ENCODE measurements at places on chromosomes 12 and 14.

GRCh38 chr14:65281991-65282895 is 130.3 kb upstream of the FUT8 start:
- DNase-seq, result no peak

DNA sequence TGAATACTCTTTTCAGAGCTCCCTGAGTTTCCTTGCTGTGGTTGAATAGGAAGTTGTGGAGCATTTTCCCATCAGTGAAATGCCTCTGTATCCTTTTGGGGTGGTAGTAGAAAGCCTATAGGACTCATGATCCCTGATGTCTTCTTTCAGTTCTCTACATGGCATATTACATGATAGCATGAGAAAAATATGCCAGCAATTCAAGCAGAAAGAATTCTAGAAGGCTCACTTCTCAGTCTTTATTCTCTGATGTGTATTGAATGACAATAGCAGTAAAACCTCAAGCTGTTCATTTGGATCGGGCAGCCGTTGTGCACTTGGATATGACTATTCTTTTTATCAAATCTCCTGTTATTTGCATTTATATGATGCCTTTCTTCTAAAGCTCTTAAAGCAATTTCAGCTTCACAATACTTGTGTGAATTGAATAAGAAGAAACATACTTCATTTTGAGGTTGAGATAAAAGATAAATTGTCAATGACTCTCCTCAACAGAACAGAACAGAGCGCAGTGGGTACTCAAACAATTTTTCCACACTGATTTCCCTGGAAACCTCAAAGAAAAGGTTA is 251.5 kb upstream of the FBXO33 start:
- no peak for DNase-seq

DNA sequence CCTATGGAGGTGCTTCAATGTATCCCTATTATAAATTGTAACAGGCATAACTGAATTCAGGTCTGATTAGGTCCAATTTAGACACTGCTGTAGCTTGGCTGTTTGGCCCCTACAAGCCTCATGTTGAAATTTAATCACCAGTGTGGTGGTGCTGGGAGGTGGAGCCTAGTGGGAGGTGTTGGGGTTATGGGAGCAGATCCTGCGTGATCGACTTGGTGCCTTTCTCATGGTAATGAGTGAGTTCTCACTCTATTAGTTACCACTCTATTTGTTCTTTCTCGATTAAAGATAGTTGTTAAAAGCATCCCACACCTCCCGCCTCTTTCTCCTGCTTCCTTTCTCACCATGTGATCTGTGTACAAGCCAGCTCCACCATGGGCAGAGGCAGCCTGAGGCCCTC is 122.1 kb downstream of the FOXA1 start:
- no peak for DNase-seq

DNA sequence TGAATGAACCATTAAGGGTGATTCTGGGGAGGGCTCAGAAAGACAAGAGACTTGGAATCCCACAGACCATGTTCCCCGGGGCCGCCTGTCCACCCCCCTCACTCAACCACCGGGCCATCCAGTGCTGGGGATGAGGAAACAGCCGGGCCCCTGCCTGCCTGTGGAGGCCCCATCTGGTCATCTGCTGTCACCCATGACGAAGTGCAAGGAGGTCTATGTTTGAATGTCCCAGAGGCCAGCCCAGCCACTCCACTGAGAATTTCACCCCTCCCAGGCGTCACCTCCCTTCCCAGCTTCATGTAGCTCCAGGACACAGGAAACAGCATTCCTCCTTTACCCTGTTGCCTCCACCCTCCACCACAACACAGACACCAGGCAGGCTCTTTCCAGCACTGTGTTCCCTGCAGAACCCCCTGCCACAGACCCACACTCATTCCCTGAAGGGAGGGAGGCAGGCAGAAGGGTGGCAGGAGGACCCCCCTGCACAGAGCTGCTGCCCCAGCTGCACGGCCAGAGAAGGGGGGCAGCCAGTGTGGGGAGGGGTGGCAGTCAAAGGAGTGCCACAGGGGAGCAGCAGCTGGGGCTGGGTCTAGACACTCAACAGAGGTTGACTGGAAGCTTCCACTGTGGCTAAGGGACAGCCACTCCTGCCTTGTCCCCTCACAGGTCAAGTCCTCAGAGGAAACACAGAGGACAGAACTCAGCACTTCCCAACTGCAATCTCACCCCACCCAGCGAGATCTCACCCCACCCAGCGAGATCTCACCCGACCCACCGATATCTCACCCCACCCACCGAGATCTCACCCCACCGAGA is 50.3 kb upstream of the PPP2R5C start:
- DNase-seq, result peak; percentile 60

DNA sequence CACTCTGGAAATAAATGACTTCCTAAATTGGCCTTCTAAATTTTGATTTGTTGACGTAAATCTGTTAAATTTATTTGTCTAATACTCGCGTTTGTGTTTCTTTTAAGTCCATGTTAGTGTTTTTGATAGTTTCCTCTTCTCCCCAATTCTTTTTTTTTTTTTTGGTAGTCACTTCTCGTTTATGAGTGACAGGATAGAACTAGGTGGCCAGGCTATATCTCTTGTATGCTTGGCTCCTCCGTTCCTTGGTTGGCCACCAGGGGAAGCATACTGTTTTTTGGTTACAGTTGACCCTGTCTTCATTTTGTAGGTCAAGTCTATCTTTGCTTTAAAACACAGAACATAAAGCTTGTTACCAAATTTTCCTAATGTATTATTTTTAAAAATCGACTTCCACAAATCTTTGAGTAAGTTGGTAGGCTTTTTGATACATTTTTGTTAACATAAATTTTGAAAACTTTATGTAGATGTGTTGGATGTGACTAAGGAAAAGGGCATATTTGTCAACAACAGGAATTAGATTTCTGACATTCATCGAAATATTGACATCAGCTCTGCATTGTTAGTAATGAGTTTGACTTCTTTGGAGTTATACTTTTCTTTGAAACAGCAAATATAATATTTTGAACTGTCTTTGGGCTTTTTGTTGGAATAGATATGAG is 2.2 kb downstream of the RCOR1 start:
- DNase-seq, result peak; percentile 53

DNA sequence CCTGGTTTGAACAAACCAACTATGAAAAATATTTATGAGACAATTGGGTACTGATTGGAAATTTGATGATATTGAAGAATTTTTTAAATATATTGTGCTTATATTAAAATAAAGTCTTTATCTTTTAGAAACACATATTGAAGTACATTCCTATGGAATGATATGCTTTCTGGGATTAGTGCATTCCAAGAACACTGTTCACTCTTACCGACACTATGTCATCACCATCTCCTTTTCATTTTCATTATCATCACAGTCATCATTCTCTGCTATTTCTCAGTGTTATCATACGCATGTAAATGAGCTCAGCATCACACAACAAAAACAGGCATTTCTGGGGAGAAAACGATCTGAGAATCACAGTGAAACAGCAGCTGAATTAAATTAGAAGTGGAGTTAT is 513.3 kb upstream of the CCDC196 start:
- DNase-seq, result no peak

GRCh38 chr14:96614481-96614881 is 112.3 kb downstream of the PAPOLA start:
- DNase-seq, result no peak

DNA sequence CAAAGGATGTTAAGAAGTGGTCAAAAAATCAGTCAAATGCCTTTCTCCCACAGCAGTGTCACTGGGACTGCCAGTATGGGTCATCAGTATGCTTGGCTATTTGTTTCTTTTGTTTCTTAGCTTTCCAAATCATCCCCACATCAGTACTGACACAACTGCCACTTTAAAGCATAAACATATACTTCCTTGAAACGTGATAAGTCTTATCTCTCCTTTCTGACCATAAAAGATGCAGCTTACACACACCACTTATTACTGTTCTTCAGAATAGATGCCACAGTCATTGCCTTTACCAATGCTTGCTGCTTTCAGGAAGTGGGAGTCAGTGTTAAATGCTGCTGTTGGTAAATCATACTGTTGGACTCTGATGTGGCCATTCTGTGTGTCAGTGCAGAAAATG is 18.6 kb upstream of the GARIN2 start:
- no peak for DNase-seq

- DNase-seq, result peak; percentile 34
Measured at GRCh38 chr12:110590806-110591326, 7.7 kb upstream of the PPTC7 start.

DNA sequence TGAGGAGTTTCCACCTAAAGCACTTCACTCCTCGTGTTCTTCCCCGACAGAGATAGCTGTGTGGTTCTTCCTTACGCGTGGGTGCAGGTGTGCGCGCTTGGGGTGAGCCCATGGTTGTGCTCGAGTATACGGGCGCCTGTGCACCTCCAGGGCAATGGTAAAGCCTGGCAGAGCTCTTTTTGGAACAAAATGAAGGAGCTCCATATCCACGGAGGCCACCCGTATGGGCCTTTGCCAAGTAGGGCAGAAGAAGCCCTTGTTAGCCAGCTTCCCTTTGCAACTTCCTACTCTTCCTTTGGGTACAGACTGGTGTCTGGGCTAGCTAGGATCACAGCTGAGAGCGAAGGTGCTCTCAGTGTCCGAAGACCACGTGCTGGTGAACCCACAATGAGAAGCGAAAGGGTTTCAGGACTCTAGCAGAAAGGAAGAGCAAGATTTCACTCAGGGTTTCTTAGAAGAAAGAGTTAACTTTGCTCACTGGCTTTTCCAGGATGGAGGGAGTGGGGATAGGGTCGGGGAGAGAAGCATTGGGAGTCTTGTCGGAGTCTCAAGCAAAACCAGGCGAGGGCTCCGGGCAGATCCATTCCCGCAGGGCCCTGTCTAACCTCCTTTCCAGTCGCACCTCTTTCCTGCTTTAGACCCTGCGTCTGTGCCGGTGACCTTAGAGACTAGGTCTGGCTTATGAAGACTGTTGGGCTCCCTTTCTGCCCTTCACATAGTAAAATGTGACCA is 960 bp upstream of the LRFN5 start:
- DNase-seq, result no peak

DNA sequence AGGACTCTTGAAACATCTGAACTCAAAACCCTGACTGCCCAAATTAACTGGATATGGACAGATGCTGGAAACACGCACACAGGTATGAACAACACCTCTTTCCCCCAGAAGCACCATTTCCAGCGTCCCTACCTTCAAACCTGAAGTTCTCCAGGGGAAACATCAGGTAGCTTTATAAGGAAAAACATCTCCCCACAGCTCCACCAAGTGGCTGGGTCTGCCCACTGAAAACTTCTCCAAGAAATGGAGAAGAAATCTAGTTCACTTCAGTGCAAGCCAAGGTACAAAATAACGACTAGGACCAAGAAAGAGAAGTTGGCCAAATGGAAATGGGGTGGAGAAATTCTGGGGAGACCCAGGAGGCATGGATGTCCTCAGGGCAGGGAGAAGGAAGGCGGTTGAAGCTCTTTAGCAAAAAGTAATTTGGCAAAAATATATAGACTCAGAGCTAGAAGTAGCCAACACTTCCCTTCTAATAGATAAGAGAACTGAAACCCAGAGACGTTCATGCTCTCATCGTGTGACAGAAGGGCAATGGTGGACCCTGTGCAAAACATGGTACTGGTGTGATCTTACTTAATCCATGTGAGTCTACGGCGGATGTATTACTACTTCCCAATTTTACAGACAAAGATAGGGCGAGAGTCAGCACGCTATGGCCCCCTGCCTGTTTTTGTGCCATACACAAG is 10.5 kb upstream of the NUAK1 start:
- DNase-seq, result no peak

DNA sequence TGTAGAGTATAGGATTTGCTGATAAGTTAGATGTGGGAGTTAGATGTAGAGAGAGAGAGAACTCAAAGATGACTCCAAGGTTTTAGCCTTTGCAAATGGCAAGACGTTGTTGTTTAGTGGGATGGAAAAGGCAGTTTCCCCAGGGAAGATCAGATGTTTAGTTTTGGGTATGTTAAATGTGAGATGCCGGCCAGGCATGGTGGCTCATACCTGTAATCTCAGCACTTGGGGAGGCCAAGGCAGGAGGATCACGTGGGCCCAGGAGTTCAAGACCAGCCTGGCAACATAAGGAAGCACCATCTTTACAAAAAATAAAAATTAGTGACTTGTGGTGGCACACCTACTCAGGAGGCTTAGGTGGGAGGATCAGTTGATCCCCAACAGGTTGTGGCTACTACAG is 33.5 kb downstream of the SCFD1 start:
- no peak for DNase-seq

DNA sequence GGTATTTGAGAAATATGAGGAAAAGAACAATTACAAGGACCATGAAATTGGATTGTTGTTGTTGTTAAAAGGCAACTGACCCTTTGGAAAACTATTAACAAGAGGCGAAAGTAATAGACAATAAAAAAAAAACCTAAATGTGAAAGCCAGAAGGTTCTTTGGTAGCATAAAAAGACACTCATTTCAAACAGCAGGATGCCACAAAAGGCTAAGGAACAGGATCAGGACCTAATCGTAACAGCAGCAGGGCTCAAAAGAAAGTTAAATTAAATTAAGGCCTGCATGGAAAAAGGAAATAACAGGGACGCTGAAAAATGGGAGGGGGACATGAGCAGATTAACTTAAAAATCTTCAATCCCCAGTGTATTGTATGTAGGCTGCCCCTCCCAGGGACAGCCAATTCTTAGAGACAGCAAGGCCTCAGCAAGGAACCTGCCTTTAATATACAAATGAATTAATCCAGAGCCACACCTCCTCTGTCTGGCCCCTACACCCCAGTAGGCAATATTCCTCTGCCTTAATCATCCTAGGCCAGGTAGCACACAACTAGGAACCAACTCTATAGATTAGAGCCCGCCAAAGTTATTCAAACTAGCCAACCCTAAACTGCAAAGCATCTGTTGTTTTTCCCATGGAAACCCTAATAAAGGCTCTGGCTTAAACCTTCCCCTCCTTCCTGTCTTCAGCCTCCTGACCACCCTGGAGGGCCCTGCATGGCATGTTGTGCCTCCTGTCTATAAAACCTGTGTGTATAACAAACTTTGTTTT is 28.4 kb upstream of the AP4S1 start:
- DNase-seq, result no peak

DNA sequence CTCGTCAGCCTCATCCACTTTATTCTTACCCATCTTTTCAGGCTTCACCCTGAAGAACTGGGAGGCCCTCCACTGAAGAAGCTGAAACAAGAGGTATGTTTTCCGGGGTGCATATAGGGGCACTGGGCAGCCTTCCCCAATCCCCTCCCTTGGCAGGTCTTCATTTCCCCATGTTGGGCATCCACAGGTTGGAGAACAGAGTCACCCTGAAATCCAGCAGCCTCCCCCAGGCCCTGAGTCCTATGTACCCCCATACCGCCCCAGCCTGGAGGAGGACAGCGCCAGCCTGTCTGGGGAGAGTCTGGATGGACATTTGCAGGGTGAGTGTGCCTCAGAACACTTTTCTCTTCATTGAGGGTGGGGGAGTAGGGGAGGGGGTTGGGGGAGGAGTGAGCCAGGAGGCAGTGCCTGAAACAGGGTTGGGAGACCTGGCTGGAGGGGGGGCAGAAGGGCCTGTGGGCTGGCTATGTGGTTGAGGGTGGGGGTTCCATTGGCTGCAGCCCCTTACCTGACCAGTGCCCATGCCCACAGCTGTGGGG is 4.0 kb downstream of the NAB2 start:
- no peak for DNase-seq

DNA sequence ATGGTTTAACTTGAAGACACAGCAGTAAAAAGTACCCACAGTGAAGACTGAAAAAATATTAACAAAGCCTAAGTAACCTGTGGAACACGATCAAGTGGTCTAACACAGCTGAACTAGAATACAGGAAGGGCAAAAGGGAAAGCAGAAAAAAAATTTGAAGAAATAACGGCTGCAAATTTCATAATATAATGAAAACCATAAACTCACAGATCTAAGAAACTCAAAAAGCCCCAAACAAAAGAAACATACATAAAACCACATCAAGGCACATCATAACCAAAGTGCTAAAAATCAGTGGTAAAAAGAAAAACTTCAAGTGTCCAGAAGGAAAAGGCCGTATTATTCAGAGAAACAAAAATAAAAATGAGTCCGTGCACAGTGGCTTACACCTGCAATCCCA is 30.9 kb downstream of the SPPL3 start:
- DNase-seq, result peak; percentile 14
